Trophoblast cell (in vitro differentiated cells and primary cell): ENCODE measurements at places on chromosomes 7 and 10.

GRCh38 chr7:95026421-95027072 lies 119.2 kb downstream of the PPP1R9A start:
- no peak for DNase-seq

- no peak for DNase-seq
Measured at GRCh38 chr7:110868458-110868857, 222.5 kb upstream of the LRRN3 start.

GRCh38 chr7:149559711-149560110 lies 62.1 kb upstream of the ZNF746 start:
- DNase-seq, result peak; percentile 73

- DNase-seq, result peak; percentile 0
Measured at GRCh38 chr7:101112233-101112632, 14.7 kb upstream of the SERPINE1 start.

- no peak for DNase-seq
Measured at GRCh38 chr7:123201901-123202300, 2.1 kb upstream of the SLC13A1 start.

- DNase-seq, result peak; percentile 58
Measured at GRCh38 chr7:92831716-92832533, 4.4 kb downstream of the CDK6 start.

DNA sequence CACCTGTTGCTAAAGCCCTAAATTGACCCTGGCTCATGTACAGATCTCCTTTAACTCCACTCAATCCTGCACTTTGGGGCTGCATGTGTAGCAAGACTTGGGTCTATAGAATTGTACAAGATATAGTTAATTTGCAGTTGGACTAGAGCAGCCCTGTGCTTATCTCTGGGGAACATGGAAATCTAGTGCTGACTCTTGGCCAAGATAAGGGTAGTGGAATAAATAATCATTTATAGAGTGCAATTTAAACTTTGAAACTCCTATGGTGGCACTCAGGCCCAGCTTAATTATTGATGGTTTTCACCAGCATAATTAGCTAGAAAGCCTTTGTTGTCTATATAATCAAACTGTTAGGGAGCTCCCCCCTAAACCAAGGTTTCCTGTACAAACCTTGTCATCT lies 39.2 kb upstream of the MBL2 start:
- DNase-seq, result no peak

DNA sequence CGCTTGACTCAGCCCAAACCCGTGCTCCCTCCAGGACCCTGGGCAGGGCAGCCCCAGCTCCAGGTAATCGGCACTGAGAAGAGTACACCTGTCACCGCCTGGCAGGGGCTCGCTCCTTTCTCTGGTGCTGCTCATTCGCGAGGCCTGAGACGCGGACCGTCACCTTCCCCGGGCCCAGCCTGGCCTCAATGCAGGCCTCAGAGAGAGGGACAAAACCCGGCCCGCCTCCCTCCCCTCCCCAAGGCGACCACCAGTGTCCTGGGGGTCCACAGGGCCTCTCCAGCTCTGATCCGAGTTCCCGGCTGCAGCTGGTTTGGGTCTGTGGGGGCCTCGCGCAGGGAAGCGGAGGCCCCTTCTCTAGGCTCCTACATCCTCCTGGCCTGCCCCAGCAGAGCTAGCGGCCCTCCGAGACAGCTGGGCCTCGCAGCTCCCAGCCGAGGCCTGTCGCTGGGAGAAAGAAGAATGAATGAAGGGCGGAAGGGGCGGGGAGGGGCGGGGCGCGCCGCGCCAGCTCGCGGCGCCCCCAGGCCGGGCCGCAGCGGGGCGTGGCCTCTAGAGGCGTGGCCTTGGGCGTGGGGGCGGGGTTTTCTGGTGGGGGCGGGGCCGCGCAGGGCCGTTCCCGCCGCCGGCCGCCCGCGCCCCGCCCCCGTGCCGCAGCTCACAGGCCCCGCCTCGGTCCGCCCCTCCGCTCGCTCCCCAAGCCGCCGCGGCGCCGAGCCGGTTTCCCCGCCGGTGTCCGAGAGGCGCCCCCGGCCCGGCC lies at the start of gene LIMK1:
Gene LIMK1, plus strand, starts transcription at position 688 of the 760 bp plus-strand sequence. CDS start 187 bp downstream, outside the sequence.
- DNase-seq, result peak; percentile 52

DNA sequence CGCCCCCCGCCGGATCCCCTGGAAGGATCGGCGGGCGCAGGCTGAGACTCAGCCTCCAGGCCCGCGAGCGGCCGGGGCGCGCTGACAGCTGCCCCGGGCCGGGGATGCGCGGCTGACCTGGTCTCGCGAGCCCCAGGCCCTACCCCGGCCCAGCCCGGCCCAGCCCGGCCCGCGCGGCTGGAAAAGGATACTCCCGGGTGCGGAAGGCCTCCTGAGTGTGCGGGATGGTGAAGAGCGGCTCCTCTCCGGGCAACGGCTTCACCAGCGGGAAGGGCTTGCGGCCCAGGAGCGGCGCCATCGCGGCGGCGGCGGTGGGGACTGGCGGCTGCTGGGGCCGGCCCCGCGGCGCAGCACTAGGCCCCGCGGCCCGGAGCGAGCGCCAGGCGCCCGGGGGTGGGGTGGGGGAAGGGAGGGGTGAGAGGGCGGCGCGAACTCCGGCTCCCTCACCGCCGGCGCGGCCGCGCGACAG lies 423 bp downstream of the BAZ1B start:
- peak; percentile 21 for DNase-seq

- DNase-seq, result no peak
Measured at GRCh38 chr10:106278383-106278782, 886.1 kb downstream of the SORCS1 start.

- DNase-seq, result no peak
Measured at GRCh38 chr7:42227021-42227420, 10.0 kb downstream of the GLI3 start.

DNA sequence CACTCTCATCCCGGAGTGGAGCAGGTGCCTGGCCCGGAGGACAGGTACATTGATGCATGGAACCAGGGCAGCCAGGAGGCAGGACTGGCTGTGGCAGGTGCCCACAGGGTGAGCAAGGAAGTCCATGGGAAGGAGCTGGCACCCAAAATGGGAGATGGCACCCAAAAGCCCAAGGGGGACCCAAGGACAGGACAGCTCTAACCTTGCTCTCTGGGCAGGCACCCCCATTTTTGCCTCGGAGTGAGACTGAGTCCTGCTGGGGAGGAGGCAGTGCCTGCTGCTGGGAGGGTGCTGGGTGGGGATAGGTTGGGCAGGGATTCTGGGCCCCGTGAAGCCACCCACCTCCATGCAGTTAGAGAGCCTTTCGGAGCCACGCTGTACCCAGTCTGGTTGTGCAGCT lies 234.5 kb downstream of the TCERG1L start:
- DNase-seq, result no peak

DNA sequence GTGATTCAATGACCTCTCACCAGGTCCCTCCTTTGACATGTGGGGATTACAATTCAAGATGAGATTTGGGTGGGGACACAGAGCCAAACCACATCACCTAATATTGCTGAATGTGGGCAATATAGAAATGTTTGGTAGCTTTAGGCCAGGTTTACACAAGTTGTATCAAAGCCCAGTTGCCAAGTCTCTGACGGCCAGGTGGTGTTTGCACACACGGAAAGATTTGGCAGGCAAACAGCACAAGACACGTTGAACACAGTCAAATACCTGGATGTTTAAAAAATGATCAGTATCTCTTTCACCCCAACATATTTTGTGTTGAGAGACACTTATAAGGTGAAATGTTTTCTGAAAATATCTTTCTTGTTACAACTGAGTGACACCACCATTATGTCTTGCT lies 294.4 kb upstream of the MKI67 start:
- no peak for DNase-seq

DNA sequence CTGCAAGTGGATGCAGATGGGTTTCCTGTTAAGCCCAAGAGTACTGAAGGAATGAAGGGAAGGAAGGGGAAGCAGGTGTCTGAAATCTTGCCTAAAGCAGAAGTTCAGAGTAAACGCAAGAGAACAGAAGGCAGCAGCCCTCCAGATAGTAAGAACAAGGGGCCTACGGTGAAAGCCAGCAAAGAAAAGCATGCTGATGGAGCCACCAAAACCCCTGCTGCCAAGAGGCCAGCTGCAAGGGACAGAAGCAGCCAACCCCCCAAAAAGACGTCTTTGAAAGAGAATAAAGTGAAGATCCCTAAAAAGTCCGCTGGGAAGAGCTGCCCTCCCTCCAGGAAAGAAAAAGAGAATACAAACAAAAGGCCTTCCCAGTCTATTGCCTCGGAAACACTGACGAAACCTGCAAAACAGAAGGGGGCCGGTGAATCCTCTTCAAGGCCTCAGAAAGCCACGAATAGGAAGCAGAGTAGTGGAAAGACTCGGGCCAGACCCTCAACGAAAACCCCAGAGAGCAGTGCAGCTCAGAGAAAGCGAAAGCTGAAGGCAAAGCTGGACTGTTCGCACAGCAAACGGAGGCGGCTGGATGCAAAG lies 152.5 kb downstream of the LCOR start:
- DNase-seq, result no peak

DNA sequence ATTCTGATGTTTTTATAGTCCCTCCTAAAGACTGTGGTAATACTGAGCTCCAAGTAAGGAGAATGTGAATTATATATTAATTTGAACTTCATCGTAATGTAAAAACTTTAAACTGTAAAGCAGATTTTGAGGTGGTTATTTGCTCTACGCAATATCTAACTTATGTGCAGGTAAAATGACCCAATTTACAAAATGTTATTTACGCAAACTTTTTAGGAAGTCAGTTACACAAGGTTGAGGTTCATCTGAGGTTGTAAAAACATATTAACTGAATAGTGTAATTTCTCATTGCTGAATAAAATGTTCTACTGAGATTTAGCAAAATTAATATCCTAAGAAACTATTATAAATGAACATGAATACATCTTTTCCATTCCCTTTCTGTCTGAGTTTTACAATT lies 15.8 kb downstream of the GLCCI1 start:
- DNase-seq, result no peak

DNA sequence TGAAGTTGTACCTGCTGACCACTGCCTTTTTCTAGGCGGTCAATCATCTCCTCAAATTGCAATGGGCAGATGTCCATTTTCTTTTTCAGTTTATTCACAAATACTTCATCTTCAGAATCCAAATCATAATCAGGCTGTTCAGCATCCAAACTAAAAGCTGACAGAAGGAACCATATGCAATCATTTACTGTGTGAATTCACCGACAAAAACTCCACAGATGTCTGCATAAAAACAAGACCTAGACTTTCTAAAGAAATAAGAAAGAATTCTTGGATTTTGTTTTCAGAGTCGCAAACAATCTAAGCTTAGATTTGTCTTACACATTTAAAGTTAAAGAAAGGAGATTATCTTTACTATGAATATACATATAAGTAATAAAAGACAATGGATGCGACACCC lies 53.4 kb downstream of the EPC1 start:
- DNase-seq, result no peak

DNA sequence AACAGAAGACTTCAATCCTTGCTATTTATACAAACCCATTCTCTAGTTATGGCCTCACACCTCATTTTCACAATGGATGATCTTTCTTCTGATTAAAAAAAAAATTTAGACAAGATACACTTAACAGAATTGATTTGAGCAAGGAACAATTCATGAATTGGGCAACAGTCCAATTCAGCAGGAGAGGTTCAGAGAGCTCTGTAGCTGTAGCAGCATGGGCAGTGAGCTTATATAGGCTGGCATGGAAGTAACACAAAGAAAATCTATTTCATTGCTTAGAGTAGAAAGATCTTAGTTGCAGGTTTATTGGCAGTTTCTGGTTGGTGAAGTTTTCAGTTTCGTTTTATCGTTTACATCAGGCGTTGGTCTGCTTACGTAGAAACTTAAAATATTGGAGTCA lies 23.0 kb upstream of the LRGUK start:
- DNase-seq, result no peak

- peak; percentile 5 for DNase-seq
Measured at GRCh38 chr7:73779517-73779916, 9.4 kb upstream of the CLDN3 start.

DNA sequence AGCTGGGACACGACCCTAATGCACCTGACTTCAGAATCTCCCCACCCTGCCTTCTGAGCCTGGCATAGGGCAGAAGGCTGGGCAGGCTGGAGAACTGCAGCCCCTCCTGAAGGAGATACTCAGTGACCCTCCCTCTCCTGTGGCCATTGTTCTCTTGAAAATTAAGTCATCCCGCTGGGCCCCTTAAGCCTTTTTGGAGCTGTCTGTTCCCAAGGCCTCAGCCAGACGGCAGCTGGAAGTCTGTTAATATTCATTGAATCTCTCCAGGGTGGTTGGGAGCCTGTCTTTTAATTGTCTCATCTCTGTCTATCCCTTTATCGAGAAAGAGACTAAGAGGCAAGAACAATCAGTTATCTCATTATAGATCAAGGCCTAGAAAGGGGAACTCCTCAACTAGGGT lies 118.1 kb upstream of the PCBD1 start:
- DNase-seq, result no peak

DNA sequence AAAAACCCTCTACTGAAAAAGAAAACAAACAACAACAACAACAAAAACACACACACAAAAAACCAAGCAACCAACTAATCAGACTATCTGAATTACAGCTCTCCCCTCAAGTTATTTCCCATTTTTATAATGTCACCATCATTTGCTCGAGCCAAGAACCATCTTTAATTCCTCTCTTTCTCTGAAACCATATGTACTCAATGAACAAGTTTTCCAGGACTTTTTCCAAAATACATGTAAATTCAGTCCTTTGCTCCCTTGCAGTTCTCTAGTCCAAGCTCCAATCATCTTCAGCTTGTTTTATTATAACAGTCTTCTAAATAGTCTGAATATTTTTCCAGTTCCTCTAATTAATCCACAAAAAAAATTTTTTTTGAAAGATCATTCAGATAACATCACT lies 506.0 kb downstream of the NXPH1 start:
- no peak for DNase-seq

GRCh38 chr10:1524540-1524939 lies 212.8 kb downstream of the ADARB2 start:
- DNase-seq, result no peak

DNA sequence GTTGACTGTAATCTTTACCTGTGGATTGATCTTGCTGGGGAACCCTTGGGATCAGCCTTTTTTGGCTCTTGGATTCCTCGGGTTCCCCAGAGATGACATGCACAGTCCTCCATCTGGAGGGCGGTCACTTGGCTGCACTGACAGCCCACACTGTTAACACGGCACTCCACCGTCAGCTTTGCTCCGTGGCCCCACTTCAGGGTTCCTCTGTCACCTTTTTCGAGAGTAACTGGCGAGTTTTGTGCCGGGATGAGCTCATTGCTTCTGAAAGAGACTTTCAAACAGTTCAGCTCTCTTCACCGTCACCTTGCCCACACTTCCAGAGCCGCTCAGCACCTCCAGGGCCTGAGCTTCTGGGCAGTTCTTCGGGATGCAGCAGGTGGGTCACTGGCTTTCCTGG lies 42.4 kb downstream of the PROSER2 start:
- no peak for DNase-seq

- no peak for DNase-seq
Measured at GRCh38 chr7:24456526-24457218, 116.6 kb upstream of the PALS2 start.

GRCh38 chr10:61289813-61290212 lies 163.4 kb downstream of the TMEM26 start:
- no peak for DNase-seq
